SIG-M5 (cell line): ENCODE measurements at places on chromosomes 1 and 21.

GRCh38 chr1:54069791-54070170 is 16.4 kb downstream of the TCEANC2 start:
- DNase-seq = no peak

DNA sequence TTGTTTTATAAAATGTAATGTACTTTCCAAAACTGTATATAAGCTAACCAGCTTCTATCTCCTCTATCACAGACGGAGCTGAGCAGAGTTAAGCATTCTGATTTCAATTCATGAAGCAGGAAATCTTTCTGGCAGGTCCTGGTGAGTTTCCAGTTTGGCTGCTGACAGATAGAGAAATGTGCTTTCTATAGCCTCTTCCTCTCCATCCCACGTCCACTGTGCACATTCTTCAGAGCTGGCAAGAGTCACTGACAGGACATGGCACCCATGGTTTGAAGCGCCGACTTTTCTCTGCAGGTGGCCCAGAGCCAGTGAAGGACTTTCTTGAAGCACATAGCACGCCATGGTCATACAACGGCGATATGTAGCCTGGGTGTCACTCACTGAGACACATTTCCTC is 52.3 kb upstream of the POU2F1 start:
- no peak for DNase-seq

DNA sequence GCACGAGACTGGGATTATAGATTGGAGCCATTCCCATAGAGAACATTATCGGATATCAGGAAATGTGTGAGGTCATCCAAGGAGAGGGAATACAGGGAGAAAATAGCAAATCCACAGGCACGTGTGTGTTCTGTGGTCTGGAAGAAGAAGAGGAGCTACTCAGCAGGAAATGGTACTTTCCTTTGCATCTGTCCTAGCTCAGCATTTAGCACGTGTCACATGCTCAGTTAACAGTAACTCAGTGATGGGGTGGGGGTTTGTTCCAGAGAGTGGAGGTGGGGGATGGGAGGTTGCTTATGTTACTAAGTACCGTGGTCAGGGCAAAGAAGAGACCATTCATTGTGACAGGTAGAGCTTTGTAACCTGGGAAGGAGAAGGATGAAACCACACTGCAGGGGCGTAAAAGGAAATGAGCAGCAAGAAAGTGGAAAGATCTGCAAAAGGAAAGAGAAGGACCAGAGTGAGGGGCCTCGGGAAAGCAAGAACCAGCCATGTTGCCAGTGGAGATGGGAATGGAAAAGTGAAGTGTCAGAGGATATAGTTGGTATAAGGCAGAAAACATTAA is 100.4 kb downstream of the ATP5PO start:
- no peak for DNase-seq

- no peak for DNase-seq
Measured at GRCh38 chr1:182368903-182369302, 22.7 kb downstream of the GLUL start.

GRCh38 chr1:228286505-228287417 is 78.9 kb downstream of the OBSCN start:
- no peak for DNase-seq

GRCh38 chr1:205992218-205992882 is 10.8 kb downstream of the RAB7B start:
- no peak for DNase-seq

- no peak for DNase-seq
Measured at GRCh38 chr1:37719572-37720195, 27.4 kb downstream of the CDCA8 start.

GRCh38 chr1:225866061-225866837 is 15.9 kb downstream of the TMEM63A start:
- peak; percentile 91 for DNase-seq

- DNase-seq = no peak
Measured at GRCh38 chr1:115717541-115717940, 51.0 kb downstream of the CASQ2 start.

DNA sequence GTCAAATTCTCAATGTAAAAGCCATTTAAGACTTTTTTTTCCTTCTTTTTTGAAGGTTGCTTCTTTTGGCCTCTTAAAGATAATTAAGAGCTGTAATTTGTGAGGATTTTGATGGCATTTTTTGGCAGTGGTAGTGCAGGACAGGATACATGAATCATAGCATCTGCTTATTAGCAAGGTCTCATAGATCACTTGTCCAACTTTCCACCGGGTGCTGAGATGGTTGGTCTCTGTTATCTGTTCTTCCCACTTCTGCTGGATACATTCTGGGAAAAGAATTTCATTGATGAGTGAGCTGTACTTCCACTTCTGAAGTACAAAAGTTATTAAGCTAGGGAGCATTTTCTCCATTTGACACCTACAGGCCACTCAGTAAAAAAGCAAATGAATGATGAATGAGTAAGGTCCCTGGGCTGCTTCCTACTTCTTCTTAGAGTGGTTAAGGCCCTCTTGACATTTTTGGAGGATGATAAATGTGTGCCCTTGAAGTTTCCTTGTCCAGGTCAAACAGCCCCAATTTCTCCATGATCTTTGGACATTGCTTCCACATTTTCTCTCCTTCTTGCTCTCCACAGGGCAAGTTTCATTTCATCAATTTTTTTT is 100.6 kb downstream of the ROR1 start:
- no peak for DNase-seq

- DNase-seq = no peak
Measured at GRCh38 chr1:235075048-235075776, 53.4 kb downstream of the TOMM20 start.

- DNase-seq = no peak
Measured at GRCh38 chr1:1335283-1335682, 4.2 kb downstream of the TAS1R3 start.

DNA sequence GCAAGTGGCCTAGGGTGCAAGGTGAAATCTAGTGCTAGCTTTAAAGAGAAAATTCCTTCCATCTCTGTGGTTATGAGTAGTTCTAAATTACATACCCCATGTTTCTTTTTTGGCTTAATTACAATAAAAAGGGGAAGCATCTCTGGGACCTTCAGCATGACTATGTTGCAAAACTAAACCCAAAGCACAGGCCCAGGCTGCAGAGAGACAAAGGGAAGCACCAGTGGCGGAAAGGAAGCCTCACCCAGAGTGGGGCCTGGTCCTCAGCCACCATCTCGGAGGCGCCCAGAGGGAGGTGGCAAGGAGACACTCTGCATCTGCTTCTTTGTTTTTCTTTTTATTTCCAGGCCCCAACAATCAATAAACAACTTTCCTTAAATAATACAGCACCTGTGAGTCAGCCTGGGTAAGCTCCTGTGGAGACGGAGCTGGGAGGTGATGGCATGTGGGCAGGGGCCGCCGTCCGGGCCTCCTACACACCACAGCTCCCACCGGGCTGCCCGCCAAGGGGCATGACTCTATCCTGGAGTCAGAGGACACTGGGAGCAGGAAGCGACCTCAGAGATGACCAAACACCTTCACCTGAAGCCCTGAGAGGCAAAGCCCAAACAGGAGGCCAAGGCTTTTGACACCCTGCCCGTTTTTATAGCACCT is 21.7 kb downstream of the ITPKB start:
- peak; percentile 84 for DNase-seq

GRCh38 chr1:182484531-182485257 is 34.7 kb downstream of the RGSL1 start:
- DNase-seq = peak; percentile 93

DNA sequence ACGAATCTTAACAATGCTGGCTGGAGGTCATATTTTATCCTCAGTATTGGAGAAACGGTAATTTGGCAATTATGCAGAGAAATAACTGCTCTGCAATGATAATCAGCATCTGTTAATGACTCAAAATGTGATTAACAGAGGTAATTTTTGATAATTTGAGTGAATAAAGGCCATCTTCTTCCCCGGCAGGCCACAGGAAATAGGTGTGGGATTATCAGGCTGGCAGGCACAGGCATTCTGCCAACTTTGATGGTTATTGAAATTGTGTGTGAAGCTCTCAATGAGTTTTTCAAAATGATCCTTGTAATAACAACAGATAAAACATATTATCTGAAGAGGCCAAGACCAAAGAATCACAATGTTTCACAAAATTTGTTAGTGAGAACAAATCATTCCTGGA is 309.0 kb downstream of the PTGER3 start:
- DNase-seq = no peak

DNA sequence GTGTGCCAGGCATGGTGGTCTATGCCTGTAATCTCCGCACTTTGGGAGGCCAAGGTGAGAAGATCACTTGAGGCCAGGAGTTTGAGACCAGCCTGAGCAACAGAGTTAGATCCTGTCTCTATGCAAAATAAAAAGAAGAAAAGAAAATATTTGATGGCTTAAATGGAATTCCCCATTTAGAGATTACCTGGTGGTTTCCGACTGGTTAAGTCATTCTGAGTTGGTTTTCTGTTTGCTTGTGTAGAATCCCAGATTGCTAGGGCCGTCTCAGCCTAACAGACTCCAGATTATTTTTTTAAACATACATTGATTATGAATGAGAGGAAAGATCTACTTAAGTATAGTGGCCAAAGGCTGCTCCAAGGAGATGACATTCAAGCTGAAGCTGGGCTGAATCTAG is 22.9 kb upstream of the LY9 start:
- DNase-seq = no peak

DNA sequence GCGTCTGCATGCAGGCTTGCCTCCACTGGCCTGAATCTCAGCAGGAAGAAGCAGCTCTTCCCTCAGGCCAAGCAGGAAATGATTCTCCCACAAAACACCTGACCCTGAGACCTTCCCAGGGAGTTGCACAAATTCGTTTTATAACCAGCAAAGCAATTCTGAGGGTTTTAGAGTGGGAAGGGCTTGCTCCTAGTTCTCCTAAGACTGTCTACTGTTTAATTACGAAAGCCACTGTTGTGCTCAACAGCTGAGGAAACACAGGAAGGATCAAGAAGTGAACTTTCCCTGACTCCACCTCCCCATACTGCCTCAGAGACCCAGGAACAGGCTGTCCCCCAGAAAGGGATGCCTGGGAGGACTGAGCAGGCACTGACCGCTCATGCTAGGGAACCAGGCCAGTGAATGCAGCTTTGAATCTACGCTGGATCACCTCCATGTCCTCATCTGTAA is 37.0 kb upstream of the PUM1 start:
- DNase-seq = no peak

GRCh38 chr21:28627261-28627660 is 365.4 kb downstream of the LTN1 start:
- DNase-seq = no peak

- no peak for DNase-seq
Measured at GRCh38 chr1:24732186-24732885, 12.9 kb upstream of the CLIC4 start.

DNA sequence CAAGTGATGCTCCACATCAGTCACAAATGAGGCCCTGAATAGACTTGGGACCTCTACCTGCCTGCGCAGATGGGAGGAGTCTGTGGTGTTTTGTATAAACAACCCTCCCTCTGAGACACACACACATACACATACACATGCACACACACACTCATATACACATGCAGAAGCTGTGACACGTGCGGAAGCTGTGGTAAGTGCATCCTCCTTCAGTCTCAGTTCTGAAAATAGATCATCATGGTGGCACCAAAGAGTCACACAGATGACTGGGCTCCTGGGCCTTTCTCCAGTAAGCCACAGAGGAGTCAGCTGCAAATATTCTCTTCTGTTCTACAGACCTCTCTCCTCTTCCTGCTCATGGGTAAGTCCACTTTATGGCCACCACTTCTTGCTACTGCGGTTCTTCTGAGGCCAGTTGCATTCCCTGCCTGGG is at the start of gene LY9:
TSS of gene LY9 (plus strand) at position 224 of the 433 bp plus-strand sequence. CDS start at position 238, 14 bp downstream.
- DNase-seq = peak; percentile 56

DNA sequence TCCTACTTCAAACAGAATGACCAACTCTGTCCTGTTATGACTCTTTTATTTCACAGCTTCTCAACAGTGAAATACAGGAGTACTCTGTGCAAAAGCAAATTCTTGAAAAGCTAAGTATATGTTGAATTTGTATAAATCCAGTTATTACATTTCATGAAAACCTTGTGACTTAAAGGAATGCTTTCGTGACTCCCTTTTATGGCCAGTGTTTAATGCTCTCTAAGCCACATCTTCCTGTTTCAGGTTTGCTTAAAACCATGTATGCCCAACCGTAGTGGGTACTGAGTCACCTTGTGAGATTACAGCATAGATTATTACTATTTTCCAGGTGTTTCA is 40.2 kb upstream of the KIF1B start:
- no peak for DNase-seq

GRCh38 chr21:15060543-15061175 is 4.1 kb downstream of the NRIP1 start:
- DNase-seq = no peak

- no peak for DNase-seq
Measured at GRCh38 chr1:54498383-54499096, 49.5 kb upstream of the ACOT11 start.

- DNase-seq = no peak
Measured at GRCh38 chr1:22921452-22922126, 51.1 kb downstream of the LACTBL1 start.

DNA sequence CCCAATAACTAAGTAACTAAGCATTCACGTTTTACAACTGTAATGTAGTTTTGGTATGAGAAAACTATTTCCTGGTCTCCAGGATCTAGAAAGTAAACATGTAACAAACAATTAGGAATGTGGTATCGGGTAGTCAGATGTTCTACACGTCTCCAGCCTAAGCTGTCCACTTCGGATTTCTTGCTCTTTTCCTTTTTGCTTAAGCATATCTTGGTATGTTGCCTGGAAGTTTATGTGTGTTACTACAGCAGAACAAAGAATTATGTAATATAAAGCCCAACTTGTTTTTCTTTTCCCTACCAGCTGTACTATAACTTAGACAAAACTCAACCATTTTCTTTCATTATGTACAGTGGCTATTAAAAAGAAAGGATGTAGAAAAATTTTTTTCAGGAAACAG is 20.4 kb upstream of the WARS2 start:
- no peak for DNase-seq

DNA sequence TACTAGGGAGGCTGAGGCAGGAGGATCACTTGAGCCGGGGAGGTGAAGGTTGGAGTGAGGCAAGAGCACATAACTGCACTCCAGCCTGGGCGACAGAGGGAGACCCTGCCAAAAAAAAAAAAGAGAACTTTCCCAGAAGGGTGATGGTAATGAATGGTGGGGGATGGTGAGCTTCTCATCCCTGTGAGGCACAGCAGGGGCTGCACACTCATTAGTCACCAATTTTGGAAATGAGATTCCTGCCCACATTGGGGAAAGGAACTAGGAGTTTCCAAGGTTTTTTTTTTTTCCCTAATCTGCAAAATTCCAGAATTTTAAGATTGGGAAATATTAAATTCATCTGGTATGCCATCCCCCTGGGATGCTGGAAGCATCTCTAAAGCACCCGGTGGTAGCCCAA is 50.2 kb upstream of the SSBP3 start:
- no peak for DNase-seq

GRCh38 chr21:26007951-26008498 is 162.5 kb downstream of the APP start:
- DNase-seq = no peak

- DNase-seq = no peak
Measured at GRCh38 chr21:41958886-41959563, 5.2 kb upstream of the C2CD2 start.

DNA sequence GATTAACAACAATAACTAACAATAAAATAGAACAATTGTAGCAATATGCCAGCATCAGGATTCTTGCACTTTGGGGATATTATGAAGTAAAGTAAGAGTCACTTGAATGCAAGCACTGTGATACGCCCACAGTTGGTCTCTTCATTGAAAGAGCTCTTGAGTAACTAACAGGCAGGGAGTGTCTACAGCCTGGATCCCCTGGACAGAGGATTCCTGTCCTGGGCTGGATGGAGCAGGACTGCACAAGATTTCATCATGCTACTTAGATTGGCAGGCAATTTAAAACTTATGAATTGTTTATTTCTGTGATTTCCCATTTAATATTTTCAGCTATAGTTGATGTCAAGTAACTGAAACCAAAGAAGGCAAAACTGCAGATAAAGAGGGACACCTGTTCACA is 13.7 kb upstream of the KRTAP19-5 start:
- no peak for DNase-seq
